HT1080 (cell line): ENCODE measurements at places on chromosomes 12 and 14.

DNA sequence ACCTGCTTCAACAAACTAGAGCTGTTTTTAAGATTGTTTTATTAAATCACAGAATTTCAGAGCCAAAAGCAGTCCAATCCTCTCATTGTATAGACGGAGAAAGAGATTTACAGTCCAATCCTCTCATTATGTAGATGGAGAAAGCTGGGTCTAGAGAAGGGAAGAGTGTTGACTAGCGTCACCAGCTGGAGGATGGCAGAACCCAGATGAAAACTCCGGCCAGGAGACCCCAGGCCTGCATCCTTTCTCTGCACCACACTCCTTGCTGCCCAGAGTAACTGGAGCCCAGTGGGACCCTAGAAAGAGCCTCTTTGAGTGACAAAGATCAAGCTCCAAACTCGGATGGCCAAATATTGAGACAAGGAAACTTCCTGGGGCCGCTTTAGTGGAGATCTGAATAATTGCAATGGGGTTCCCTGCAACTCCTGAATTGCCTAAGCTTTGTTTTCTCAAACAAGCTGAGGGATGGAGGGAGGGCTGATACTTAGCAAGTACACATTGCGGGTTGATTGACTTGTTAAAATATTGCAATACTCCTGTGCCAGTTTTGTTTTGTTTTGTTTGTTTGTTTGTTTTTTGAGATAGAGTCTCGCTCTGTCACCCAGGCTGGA, 12.5 kb downstream of the AMDHD1 start:
- no peak for DNase-seq

DNA sequence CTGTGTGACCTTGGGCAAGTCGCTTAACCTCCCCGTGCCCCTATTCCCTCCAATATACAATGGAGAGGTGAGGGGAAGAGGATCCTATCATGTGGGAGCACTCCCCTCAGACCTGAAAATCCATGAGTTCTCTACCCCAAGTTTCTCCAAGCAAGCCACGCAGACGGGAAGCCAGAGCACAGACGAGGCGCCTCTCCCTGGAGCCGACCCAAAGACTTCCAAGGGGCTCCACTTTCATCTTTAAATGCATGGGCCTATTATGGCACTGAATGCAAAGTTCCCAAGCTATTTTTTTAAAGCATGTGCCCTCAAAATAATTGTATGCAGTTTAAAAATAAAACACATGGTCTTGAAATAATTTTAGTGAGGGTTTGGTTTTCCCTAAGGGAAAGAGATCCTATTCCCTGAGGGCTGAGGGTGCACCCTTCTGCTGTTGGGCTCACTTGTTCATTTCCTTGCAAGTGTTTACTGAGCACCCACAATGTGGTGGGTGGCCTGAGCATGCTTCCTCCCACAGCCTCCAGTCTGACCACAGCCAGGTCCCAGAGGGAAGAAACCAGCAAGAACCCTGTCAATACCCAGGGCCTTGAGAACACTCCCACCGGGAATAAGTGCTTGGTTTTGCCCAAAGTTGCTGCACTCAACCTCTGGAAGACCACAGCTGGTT, 14.6 kb downstream of the CMKLR1 start:
- no peak for DNase-seq

GRCh38 chr14:99266181-99267178, 5.5 kb downstream of the BCL11B start:
- DNase-seq = peak; percentile 64

DNA sequence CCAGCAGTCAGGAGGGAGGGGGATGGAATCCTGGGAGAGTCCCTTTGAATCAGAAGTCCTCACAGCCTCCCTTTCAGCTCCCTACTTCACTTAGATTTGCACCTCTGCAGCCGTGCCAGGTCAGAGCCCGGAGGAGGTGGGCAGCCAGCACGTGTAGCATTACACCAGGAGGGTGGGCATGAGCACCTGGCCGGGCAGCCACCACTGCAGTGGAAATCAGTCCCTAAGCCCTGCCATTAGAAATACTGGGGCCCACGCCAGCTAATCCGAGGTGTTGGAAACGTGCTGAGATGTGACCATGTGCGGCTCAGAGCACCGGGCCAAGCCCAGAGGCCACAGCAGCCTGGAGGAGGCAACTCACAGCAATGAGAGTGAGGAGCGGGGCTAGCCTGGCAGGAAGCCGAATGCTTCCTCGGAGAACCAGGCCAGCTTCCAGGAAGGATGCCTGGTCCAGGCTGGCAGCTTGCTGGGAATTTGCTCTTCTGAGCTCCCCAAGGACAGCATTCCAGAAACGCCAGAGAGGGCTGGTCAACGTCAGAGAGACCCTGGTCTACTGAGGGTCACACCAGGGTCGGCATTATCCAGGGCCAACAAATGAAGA, 9.4 kb upstream of the CACNA2D4 start:
- DNase-seq = no peak

DNA sequence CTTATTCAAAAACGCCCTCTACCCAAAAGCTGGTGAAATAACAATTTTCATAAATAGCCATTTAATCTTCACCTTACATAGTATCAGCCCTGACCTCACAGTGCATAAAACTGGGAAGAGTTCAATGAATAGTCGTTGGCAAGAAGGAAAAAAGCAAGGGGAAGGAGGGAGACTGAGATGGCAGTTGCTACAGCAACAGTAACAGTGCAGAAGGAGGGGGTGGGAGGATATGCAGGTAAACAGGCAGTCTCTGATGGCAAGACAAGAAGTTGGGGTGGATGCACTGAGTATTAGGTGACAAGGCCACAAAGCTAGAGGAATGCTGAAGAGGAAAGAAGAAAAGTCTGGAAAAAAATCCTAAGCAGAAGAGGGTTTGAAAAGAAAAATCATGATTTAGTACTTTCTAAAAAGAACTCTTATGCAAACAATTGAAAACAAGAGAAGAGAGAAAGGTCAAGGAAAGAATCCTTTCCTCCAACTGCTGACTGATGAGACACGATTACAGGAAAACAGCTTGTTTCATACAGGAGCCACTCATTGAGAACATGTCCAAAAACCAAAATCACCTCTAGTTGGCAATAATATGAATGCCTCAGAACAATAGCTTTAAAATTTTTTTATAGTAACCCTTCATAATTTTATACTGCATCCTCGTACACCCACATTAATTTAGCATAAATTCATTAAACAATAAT, 56.0 kb downstream of the DCAF5 start:
- DNase-seq = no peak

GRCh38 chr14:47439953-47440352, 235.5 kb downstream of the MDGA2 start:
- no peak for DNase-seq

DNA sequence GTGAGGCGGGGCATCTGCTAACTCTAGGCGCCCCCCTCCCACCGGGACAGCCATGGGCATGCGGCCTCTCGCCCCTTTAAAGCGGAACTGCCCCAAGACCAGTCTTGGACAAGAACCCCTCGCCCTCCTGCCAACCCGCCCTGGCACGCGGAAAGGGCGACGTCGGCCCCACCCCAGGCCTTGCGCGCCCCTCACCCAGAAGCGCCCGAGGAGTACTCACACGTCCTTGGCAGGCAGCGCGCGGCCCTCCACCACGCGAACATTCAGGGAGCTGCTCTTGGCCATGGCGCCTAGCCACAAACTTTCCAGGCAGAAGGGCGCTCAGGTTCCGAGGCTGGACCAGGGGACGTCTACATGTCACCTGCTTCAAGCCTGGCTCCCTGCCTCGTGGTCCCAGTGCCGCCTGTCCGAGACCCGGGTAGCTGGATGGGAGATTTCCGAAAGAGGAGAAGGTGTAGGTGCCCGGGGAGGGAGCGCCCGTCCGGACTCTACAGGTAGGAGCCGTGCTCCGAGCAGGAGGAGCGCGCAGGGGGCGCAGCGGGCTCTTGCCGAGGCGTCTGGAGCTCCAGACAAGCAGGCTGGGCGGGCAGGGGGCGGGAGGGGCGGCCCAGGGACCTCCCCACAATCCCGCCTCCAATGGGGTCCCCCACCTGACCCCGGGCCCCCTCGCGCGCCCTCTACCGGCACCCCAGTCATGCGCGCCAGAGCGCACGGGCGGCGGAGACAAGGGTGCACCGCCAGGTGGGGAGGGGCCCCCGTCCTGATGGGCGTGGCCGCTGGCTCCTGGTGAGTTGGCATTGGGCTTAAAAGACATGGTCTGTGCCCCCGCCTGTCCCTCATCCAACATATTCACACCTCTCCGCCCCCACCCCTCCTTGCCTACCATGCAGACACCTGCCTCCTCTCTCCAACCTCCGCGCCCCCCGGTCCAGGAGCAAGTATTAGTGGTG, at the start of gene RASAL1:
Gene RASAL1, minus strand, starts transcription at position 584 of the 950 bp plus-strand sequence. Its CDS starts 299 bp downstream, at position 285.
- DNase-seq = no peak

- DNase-seq = no peak
These were observed 202 bp downstream of the YAF2 start for GRCh38 chr12:42237853-42238239.

DNA sequence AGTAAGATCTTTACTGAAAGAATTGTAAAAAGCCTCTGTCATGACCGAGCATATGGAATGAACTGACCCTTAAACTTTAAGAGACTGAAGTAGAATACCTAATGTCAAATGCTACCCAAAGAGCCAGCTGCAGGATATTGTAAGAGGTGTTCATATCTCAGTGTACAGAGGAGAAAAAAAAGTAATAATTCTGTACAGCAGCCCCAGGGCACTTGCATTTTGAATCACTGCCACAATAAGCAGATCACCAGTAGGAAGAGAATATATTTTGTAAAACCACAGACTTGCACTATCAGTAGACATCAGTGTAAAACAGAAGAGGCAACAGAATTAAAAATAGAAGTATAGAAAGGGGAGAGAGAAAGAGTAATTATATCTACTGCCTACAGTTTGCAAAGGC, 162.6 kb downstream of the PPFIA2 start:
- DNase-seq = no peak

GRCh38 chr12:99277591-99278379, 369.8 kb upstream of the GARIN6 start:
- DNase-seq = no peak

DNA sequence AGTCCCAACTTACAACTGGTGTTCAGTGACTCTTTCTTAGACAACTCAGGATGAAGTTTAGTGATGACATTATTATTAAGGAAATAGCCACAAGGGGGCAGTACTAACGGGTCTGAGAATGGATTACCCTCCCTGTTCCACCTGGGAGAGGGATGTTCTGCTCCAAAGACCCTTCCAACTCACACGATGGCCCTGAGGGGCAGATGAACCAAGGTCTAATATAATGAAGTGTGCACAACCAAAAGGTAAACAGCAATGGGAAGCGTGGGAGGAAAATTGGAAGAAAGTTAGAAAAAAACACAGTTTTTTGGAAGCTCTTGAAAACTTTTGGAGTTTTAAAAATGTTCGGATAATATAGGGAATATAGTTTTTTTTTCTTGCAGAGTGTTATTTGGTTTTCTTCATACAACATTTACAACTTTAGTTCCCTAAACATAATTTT, 24.0 kb downstream of the FGF6 start:
- peak; percentile 39 for DNase-seq

DNA sequence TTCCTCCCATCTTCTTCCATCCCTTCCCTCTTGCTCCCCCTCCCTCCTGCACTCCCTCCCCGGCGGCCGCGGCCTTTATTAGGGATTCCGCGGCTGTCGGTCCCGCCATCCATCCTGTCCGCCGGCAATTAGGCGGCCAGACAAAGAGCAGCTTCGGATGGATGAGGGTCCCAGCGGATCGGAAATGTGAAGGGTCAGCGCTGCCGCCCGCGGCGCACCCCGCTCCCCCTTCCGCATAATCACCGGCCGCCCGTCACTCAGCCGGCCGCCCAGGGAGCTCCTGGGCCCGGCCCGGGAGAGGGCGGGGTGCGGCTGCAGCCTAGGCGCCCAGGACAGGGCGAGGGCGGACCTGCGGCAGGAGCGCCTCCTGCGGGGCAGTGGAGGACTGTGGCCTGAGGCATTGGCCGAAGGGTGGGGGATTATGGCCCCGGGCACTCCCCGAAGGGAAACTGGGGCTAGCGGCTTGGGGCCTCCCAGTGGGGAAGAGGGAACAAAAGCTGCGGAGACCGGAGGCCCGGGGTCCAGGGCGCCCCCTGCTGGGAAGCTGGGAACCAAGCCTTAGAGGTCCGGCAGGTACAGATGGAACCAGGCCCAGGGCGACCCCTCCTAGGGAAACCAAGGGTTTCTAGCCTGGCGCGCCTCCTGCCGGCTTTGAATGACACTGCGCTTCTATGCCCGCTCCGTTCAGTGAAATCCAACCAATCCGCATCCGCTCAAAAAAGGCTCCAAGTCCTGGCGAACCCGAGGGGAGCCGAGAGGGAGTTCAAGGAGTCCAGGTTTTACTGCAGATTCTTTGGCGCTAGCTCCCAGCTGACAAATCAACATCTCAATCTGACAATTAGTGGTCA, 4.4 kb upstream of the DNAJC22 start:
- DNase-seq = peak; percentile 45

DNA sequence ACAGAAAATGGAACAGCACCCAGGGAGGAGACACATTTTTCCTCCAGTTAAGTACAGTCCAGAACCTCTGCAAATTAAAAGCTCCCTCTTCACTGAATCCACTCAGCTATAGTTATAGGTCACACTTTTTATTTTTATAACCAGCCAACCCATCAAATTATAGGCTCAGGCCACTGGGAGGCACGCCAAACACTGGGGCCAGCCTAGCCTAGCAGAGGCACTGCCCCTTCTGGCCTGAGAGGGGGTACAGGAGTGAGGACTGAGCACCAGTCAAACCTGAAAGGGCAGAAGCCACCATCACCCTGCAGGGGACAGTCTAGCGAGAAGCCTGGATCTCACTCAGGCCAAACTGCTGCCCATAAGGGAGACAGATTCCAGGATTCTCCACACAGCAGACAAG, 19.3 kb downstream of the FMNL3 start:
- no peak for DNase-seq

DNA sequence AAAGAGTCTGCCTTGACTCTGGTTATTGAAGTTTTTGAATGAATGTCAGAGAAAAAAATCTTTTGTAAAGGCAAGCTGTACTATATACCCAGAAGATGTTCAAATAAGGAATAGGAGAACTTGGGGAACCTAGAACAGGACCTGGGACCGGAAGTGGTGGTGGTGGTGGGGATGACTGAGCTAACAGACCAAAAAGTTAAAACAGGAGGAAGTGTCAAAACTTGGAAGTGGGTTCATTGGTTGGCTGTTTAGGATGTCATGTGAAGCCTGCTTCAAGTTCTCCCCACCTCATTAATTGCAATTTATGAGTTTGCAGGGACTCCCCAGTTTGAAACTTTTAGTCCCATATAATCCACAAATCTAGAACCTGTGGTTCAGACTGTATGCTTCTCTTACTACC, 26.2 kb downstream of the PLXNC1 start:
- no peak for DNase-seq

- no peak for DNase-seq
These were observed 418.0 kb downstream of the RGS6 start for GRCh38 chr14:72350215-72350614.

GRCh38 chr12:47107446-47107845, 27.7 kb upstream of the AMIGO2 start:
- DNase-seq = no peak

- no peak for DNase-seq
These were observed 162.2 kb upstream of the EGLN3 start for GRCh38 chr14:34113005-34113511.
